A172 (cell line): ENCODE measurements at places on chromosomes 11 and 22.

GRCh38 chr11:23112987-23113886 lies 253.0 kb upstream of the CCDC179 start:
- peak; percentile 69 for DNase-seq

GRCh38 chr11:12629601-12630313 lies 44.5 kb upstream of the TEAD1 start:
- no peak for DNase-seq

- peak; percentile 89 for DNase-seq
Measured at GRCh38 chr11:28757725-28758515, 649.7 kb downstream of the METTL15 start.

DNA sequence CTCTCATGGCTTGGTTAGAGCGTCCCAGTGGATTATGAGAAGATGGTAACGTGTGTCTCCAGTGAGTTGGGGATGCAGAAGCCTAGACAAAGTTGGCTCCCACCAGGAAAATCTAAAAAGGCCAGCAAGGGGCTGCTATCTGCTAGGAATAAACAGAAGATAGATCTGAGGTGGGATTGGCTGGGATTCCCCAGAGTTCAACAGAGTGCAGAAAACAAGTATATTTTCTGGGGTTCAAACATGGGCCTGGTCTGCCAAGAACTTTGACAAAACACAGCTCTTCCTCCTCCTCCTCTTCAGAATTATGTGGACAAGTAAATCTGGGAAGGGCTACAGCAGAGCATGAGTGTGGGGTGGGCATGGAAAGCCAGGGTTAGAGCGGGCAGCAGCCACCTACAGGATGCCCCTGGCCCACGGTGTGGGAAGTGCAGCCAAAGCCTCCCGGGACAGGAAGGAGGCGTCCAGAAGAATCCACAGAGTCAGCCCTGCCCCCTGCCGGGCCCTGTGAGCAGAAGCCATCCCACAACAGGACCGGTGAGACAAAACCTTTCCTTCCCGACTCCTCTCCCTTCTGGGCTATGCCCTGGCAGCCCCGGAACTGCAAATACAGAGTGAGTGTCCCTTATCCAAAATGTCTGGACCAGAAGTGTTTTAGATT lies 67.1 kb downstream of the CD82 start:
- no peak for DNase-seq

DNA sequence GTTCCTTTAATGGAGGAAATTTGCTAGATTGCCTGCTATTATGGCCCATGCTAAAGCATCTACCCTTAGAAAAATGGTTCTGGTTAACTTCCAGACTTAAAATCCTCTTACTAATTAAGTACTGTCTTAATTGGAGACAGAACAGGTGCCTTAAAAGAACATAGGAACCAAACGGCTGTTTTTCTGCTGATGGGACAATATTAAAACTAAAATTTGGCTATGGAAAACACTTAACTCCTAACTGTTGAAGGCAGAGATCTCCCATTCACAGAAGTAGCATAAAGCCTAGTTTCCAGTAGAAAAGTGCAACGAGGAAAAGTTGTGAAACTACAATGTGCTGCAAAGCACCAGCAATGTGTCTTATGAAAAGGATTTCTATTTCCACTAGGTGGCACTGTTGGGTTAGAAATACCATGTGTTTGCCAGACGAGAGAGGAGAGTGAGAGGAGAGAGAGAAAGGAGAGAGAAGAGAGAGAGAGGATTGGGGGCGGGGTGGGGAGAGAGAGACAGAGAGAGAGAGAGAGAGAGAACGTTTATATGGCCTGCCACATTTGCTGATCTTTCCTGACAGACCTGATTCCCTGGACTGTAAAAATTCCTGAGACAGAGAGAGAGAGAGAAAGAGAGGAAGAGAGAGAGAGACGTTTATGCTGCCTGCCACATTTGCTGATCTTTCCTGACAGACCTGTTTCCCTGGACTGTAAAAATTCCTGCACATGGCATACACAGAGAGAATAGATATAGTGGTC lies 51.5 kb downstream of the FAM181B start:
- peak; percentile 69 for DNase-seq

- no peak for DNase-seq
Measured at GRCh38 chr11:76436020-76436419, 8.8 kb upstream of the EMSY start.

GRCh38 chr22:11613898-11614755 lies 3913.9 kb upstream of the OR11H1 start:
- DNase-seq, result no peak

DNA sequence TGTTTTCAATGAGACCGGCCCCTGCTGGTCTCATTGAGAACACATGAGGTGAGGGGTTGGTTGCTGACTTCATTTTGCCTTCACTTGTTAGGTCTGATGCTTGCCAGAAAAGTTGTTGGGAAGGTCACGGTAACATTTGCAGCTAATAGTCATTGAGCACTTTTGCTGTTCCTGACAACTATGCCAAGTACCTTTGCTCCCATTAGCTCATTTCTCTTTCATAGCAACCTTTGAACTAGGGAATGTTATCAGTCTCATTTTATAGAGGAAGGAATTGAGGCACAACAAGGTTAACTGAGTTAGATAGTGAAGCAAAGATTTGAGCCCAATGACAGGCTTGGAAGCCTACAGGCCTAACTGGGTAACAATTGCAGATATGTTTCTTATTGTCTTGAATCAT lies 195.4 kb upstream of the LARGE1 start:
- no peak for DNase-seq

GRCh38 chr11:96072592-96072991 lies 148.7 kb upstream of the MTMR2 start:
- DNase-seq, result no peak

GRCh38 chr11:69574608-69575255 lies 66.2 kb upstream of the CCND1 start:
- DNase-seq, result no peak

- DNase-seq, result no peak
Measured at GRCh38 chr11:127330044-127330443, 329.5 kb upstream of the KIRREL3 start.

- peak; percentile 80 for DNase-seq
Measured at GRCh38 chr11:47991266-47991830, 11.0 kb downstream of the PTPRJ start.

DNA sequence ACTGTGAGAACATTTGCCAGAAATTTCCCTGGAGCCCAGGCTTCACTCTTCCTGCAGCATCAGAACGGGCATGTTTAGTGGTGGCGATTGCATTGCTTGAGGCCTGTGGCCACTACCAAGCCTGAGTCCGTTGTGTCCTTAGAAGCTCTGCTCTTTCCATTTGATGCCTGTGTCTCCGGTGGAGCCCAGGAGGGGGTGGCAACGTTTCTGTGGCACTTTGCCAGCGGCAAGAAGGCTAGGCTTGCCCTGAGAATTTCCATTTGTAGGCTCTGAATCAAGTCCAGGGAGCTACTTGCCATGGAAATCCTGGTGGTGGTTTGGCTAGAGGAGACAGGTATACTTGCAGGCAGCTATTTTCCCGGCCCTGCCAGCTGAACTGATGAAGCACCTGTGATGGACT lies 47.1 kb downstream of the ADAMTS8 start:
- no peak for DNase-seq

DNA sequence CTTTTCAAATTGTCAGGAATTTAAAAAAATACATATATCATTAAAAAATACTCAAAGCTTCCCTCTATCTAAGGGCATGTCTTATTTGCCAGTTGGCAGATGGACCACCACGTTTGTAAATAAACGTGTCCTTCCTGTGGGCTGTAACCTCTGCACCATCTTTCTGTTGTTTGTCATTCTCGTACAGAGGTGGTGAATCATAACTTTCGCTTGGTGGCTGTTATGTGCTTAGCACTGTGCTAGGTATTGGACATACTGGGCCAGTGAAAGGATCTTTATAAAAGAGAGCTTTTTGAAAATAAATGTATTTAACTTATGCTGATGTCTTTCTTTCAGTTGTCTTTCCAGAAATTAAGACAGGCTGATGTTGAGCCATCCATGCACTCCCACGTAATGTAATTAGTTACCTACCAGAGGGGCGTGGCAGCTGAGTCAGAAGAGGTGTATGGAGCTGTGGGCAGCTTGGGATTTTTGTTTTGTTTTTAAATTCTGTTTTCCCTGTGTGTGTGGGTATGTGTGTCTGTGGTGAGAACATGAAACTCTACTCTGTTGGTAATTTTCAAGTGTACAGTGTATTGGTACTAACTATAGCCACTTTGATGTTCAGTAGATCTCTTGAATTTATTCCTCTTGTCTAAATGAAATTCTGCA lies 62.7 kb downstream of the TECTA start:
- DNase-seq, result no peak

DNA sequence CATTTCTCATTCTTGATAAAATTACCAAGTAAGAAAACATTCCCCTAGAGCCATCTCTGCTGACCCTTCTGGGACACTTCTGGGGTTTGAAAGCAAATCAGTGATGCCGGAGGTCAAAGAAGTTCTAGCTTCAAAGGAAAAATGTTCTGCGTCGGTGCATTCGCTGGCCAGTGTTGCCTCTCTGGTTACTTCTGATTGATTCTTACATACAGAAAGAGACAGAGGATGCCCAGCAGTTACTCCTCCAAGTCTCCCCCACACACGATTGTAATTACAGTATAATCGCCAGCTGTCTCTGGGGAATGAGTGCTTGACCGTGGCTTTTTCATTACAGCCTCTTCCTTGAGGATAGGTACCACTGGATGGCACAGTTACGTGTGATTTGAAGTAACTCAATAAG lies 150.9 kb downstream of the SNX19 start:
- no peak for DNase-seq

DNA sequence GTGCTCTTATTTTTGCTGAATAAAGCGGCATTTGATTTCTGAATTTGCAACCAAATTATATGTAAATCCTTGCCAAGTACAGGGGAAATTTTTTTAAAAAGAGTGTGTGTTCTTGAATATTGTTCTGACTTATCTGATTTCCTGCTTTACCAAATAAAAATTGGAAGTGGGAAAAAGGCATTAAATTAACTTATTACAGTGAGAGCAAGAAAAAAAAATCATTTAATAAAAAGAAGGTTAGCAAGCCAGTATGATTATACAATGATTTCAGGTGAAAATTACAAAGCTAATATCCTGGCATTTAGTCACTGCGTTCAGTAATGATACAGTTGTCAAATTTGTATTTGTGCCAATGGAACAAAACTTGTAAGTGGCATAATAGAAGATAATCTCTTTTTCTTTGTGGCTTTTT lies 82.1 kb upstream of the PPARA start:
- peak; percentile 6 for DNase-seq

- no peak for DNase-seq
Measured at GRCh38 chr22:28867191-28867590, 16.2 kb upstream of the ZNRF3 start.

GRCh38 chr11:48005136-48005535 lies 24.8 kb downstream of the PTPRJ start:
- no peak for DNase-seq

DNA sequence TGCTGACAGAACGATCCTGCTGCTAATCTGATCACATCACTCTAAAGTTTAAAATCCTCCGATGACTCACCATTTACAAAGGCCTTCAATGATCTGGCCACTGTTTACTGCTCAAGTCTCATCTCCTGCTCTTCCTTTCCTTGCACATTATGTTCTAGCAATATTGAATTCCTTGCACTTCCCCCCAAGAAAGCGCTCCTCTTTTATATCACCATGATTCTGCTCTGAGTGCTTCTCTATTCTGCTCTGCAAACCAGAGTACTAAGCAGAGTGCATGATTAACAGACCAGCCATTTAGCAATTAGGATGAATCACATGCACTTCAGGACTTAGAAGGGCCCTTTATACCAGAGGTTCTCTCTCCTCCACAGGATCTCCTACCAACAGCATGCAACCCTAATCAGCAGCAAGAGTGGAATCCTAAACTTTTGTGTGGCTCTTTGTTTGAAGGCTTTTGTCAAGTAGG lies 1122.8 kb upstream of the CCDC90B start:
- no peak for DNase-seq

DNA sequence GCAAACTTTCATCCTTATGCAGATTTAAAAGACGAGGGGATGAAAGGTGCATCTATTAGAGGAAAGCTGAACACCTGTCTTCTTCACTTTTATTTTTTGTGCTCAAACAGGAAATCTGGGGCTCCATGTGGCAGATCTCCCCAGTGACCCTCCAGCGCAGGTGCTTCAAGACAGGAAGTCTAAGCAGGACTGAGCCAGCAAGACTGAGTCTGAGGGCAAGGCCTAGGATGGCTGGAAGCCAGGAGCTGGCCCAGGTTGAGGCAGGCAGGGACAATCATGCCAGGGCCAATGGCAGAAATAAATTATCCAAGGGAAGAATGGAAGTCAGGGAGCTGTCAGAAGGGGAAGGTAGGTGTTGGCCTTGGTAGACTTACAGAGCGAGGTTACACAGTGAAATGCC lies 101.1 kb upstream of the SPON1 start:
- no peak for DNase-seq

DNA sequence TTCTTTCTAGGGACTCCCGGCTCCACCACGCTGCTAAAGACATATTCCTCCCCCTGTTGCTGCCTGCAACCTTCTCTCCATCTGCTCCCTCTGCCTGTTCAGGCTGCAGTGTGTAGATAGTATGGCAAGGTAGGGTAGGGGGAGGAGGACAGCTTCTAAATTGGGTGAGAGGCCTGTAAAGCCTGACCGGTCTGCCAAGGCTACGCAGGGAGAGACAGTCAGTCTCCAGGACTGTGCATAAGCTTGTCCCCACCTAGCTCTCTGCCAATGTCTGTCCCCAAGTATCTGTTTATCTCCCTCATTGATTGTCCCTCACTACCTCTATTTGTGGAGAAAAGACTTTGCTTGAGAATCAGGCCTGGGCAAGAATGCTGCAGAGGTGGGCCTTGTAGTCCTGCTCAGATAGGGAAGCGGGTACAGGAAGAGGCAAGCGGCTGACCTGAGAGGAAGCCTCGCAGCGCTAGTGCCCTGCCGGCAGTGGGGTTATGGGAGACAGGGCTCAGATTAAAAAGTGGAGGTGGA lies 871 bp upstream of the SEZ6L start:
- no peak for DNase-seq

- DNase-seq, result peak; percentile 22
Measured at GRCh38 chr11:1682225-1682905, 14.6 kb upstream of the KRTAP5-6 start.

DNA sequence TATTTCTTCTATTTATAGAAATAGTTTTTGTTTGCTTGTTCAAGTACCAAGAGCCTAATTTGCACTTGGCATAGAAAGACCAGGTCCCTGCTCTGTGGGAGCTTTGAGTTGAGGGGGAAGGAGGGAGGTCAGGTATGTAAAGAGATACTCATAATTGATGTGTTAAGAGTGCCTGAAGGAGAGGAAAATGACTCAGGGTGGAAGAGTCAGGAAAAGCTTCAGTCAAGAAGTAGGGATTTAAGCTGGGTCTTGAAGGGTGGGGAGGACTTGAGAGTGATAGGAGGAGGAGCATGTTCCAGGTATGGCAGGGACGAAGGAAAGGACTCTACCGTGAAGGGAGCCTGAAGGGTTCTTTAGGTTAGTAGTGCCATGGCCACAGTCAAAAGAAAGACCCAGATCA lies 9.0 kb downstream of the RBX1 start:
- DNase-seq, result no peak
